ENCODE measurements at places on chromosomes 4 and X.
A peak's percentile ranks its signal among the peaks of the same experiment; 100 is the strongest.

DNA sequence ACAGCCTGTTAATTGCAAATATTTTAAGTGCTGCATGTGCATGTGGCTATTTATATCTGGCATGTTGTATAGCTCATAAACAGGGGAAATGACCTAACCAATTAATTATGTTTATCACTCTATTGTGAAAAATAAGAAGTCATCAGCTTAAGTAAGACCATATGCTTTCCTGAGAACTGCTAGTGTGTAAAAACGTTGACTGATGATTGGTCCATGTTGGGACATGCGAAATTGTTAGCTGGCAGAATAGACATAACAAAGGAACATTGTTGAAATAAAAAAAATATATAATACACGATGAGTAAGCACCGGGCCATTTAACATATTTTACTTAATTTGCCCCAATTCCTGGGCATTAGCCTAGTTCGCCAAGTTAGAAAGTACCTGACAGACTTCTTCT is 207.5 kb downstream of the ANK2 start:
- no peak for DNase-seq

DNA sequence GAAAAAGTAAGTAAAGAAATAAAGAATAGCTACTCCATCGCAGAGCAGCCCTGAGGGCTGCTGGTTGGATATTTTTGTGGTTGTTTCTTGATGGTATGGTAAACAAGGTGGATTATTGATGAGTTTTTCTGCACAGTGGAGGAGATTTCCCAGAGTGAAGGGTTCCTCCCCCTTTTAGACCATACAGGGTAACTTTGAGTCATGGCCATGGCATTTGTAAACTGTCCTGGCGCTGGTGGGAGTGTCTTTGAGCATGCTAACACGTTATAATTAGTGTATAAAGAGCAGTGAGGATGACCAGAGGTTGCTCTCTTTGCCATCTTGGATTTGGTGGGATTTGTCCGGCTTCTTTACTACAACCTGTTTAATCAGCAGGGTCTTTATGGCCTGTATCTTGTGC is 128.2 kb downstream of the ASMT start:
- no peak for DNase-seq

DNA sequence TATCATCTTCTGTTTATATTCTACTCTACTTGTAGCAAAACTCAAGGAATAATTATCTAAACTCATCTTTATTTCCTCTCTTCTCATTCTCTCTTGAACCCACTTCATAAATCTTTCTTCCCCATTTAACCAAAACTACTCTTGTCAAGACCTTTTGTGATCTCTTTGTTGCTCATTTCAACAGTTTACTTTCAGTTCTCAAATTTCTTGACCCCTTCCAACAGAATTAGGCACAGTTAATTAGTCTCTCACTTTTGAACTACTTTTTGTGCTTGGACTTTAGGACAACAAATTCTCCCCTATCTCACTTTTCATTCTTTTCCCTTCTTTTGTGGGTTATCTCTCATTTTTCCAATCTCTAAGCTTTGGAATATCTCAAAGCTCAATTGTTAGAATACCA is 27.4 kb upstream of the CAMK2D start:
- DNase-seq: no peak

DNA sequence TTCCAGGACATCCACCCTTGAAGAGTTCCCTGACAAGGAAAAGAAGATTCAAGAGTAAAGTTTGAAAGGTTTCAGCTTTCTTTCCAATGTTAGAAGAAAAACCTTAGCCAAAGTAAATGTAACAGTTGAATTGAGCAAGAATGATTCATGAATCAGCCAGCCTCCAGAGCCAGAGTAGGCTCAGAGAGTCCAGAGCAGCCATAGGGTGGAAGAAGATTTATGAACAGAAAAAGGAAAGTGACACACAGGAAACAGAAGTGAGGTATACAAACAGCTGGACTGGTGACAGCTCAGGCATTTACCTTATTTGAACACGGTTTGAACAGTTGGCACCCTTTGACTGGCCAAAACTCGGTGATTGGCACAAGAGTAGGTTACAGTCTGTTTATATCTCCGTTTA is 63.2 kb downstream of the QDPR start:
- DNase-seq: no peak

GRCh38 chr4:4559596-4559995 is 17.7 kb upstream of the STX18 start:
- no peak for DNase-seq

GRCh38 chrX:72001471-72001870 is 90.8 kb downstream of the NHSL2 start:
- no peak for DNase-seq

GRCh38 chrX:57138674-57139073 is 1.5 kb upstream of the SPIN2A start:
- no peak for DNase-seq

- DNase-seq: no peak
Observed at GRCh38 chr4:100041646-100042045, 91.6 kb upstream of the H2AZ1 start.

DNA sequence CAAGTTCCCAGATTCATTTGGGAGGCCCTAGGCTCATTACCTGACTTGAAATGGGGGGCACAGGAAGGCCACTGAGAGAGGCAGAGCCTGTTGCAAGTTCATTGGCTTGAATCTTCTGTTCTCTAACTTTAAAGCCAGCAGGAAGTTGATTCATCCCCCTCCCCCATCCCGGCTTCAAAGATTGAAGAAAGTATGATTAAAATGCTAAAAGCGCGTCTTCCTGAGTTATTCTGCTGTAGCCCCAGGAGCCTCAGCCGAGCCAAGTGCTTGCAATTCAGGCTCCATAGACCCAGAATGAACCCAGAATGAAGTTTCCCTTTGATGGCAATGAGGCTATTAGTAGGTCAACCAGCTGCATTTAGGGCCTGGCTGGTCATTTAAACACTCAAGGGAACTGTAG is 14.7 kb downstream of the CHST7 start:
- DNase-seq: peak; percentile 63

DNA sequence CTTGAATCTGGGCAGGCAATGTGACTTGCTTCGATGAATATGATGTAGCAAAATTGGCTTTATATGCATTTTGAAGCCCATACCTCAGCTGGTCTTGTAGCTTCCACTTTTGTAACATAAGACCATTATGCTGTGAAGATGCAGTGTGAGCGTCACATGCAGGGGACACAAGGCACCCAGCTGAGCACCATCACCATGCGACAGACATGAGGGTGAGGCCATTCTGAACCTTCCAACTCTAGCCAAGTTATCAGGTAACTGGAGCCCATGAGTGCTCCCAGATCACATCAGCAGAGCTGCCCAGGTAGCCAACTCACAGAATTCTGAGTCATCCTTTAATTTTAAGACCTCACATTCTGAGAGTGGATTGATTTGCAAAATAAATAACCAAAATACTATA is 705.9 kb downstream of the FSTL5 start:
- DNase-seq: no peak

- DNase-seq: no peak
Observed at GRCh38 chr4:109025471-109026076, 262.7 kb upstream of the ETNPPL start.

DNA sequence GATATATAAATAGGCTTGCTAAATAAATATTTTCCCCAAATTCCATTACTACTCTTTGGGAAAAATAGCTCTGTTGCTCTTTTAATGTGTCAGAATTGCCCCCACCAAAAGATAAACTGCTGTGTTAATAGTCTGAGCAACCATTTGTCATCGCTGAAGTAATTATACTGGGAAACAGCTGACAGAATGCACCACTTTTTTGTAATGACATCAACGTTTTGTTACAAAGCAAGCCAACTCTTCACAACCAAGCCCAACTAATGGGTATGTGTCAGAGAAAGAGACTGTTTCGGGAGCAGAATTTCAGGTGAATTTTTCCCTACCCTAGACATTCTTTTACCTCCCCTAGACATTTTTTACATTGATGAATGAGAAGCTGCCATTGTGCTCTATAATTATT is 405.0 kb upstream of the MAGEB18 start:
- DNase-seq: no peak

DNA sequence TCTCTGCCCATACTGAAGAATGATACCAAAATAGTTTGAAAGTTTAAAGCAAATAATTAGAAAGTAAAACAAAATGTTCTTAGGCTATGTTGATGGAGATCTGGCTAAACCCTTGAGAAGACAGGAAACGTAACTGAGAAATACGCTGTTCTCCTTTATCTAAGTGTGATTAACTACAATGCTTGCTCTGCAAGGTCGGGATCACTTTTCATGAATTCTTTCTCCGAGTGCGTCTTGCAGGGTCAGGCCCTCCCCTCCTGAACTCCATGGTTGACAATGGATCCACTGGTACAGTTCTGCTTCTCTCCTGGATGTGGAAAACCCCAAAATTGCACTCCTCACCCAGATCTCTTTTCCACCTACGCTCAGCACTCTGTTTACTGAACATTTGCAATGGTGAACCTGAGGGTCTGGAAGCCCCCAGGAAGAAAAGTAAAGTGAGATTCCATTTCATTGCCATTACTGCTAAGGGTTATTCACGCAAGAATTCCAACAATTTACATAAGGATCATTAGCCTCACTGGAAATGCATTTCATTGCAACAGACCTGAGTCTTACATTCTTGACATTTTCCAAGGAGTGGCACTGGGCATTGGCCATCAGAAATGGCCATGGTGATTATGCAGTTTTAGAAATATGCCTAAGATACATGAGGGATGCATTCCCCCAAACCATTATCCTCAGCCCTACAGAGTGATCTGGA is 24.6 kb upstream of the WWC2 start:
- no peak for DNase-seq

DNA sequence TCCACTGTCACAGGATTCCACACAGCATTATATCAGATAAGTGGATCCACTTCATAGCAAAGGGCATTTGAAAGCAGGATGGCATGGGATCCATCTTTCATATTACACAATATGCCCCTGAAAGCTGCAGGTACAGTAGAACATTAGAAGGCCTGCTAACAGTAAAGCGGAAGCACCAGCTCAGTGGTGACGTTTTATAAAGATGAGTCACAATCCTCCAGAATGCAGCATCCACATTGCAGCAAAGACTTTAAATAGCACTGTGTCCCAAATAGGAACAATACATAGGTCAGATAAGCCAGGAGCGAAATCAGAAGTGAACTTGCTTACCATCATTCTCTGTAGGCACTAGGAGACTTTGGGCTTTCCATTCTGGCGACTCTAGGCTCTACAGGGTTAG is 609.5 kb upstream of the FAT1 start:
- DNase-seq: no peak

GRCh38 chrX:38494239-38494823 is 67.0 kb upstream of the TSPAN7 start:
- DNase-seq: no peak

- no peak for DNase-seq
Observed at GRCh38 chr4:118307643-118308042, 45.2 kb downstream of the PRSS12 start.

DNA sequence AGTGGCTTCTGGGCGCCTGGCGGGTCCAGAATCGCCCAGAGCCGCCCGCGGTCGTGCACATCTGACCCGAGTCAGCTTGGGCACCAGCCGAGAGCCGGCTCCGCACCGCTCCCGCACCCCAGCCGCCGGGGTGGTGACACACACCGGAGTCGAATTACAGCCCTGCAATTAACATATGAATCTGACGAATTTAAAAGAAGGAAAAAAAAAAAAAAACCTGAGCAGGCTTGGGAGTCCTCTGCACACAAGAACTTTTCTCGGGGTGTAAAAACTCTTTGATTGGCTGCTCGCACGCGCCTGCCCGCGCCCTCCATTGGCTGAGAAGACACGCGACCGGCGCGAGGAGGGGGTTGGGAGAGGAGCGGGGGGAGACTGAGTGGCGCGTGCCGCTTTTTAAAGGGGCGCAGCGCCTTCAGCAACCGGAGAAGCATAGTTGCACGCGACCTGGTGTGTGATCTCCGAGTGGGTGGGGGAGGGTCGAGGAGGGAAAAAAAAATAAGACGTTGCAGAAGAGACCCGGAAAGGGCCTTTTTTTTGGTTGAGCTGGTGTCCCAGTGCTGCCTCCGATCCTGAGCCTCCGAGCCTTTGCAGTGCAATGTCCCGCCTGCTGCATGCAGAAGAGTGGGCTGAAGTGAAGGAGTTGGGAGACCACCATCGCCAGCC is at the start of gene ATOH1:
ATOH1 (plus strand) TSS at position 422 of the 663 bp plus-strand sequence; CDS start at position 596, 174 bp downstream.
- peak; percentile 49 for DNase-seq

DNA sequence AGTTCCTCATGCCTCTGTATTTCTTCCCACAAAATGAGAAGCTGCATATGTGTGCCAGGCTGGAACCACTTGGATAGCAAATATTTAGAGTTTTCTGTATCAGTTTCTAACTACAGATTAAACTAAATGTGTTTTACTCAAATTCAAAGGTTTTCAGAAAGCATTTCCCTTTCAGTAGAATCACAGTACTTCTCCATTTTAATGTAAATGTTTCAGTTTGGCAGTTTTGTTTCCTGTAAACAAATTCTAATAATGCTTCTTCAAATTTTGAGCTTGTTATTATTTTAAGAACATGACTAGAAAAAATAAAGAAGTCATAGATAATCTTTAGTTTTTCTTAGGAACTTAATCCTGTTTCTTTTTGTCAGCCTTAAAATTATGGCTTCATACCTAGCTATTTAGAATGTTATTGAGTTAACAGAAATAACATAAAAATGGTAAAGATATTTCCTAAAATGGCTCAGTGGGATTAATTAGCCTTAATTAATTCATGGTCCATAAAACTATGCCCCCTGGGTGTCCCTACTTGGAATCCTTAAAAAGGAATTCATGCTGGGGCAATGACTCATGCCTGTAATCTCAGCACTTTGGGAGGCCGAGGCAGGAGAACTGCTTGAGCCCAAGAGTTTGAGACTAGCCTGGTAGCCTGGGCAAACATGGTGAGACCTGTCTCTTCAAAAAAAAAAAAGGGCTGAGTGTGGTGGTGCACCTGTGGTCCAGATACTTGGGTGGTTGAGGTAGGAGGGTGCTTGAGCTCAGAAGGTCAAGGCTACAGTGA is 83.8 kb upstream of the GPR34 start:
- no peak for DNase-seq

DNA sequence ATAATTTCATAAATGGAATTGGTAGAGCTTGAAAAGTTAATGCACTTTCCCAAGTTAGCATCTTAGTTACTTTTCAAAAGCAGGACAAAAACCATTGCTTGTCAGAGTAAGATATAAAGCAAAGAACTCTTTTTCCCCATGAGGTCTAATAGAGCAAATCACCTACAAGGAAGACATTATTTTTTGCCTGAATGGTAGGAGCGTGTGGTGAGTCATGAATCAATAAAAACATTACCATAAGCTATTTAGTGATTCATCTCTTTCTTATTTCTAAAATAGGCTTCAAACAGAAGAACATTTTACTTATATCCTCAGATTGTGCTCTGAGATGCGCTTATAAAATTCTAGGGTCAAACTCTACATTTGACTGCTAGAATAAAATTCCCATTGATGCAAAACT is 109.4 kb upstream of the GPRIN3 start:
- no peak for DNase-seq

GRCh38 chr4:6204098-6204497 is 3.7 kb upstream of the JAKMIP1 start:
- no peak for DNase-seq

Data from KBM-7 (cell line).